Activated naive CD8-positive, alpha-beta T cell treated with anti-CD3 and anti-CD28 coated beads for 36 hours (primary cell): ENCODE measurements at places on chromosomes 16 and 17. TPM values are rescaled to one million over a fixed set of nuclear protein-coding genes. Genes with fewer than 3 reads are reported as not detected.

- peak; percentile 1 for DNase-seq
Observed at GRCh38 chr17:6303664-6304063, 131.3 kb downstream of the AIPL1 start.

DNA sequence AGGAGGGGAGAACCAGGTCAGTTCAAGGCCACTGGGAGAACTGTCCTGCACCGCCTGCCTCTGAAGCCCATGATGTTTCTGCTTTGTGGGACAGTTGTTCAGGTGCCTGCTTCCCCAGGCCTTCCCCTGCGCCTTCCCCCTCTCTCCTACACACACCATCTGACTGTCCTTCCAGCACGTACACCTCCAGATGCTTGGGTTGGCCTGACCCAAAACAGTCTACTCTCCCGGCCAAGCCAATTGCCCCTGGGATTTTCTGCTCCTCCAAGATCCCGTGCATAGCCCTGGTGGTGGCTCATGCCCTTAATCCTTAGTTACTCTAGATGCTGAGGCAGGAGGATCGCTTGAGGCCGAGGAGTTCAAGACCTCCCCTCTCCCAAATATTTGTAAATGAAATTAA lies 684 bp upstream of the RSAD1 start:
- DNase-seq: no peak

- DNase-seq: no peak
Observed at GRCh38 chr17:51124640-51125503, 4.2 kb upstream of the SPAG9 start.

GRCh38 chr16:57190136-57190535 lies 4.0 kb downstream of the RSPRY1 start:
- no peak for DNase-seq

- DNase-seq: no peak
Observed at GRCh38 chr16:6341981-6342380, 990.7 kb upstream of the RBFOX1 start.

GRCh38 chr17:19646788-19647696 lies 1.5 kb upstream of the ALDH3A2 start:
- DNase-seq: no peak

DNA sequence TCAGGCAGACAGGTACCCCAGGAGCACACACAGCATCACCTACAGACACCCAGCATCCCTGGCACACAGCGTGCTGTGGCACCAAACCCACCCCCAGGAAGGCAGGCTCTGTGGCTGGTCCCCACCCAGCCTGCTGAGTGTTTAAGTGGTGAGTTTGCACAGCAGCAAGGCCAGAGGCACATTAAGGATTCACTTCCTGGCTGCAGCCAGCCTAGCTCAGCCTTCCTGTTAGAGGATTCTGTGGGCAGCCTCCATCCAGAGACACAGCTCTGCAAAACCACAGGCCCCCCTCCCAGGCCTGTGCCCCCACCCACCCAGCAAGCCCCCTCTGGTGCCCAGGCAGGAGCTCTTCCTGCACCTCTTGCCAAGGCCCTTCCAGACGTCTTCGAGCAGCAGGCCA lies 36.1 kb upstream of the PHB1 start:
- DNase-seq: no peak

DNA sequence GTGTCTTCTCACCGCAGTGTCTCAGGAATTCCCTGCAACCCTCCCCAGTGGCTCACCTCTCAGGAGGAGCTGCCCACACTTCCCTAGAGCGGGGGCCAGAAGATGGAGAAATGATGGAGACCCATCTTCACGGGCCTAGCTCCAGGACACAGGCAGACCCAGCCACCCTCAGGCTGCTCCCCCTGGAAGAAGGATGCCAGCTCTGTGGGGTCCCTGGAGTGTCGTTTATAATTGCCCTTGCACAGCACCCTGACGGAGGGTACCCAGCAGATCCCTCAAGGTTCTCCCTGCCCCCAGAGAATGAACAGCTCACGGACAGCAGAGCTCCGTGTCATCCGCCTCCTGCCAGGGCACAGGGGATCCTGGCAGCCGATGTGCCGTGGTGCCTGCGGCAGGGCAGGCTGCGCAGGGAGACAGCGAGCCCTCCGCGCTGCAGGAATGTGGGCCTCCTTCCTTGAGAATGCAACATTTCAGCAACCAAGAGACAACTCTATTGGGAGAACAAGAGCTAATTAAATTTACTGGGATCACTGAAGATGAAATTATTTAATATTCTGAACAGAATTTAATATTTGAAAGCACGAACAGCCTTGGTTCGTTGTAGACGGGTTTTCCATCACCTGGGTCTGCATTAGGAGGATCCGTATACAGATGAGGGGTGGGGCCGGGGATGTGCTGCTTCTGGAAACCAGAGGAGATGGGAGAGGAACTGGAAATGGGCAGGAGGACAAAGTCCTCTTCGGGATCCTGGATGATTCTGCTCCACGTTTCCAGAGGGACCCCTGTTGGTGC lies 21.0 kb upstream of the RBFOX3 start:
- no peak for DNase-seq

- DNase-seq: no peak
Observed at GRCh38 chr17:77217123-77217522, 76.4 kb downstream of the SEC14L1 start.

GRCh38 chr17:40697297-40697696 lies 6.3 kb downstream of the KRT24 start:
- DNase-seq: no peak

- no peak for DNase-seq
Observed at GRCh38 chr17:1627182-1627981, 1.3 kb downstream of the SLC43A2 start.

DNA sequence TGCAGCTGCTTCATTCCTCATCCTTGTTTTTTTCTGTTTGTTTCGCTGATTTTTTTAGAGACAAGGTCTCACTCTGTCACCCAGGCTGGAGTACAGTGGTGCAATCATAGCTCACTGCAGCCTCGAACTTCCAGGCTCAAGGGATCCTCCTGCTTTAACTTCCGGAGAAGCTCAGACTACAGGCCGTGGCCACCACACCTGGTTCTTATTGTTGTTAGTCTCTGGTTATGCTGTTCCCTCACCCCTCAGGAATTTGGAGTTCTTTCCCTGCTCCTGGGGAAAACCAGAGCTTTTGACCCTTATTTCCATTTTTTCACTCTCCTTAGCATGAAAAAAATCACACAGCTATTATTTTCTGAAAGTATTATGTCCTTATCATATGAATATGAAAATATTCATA lies 1.8 kb downstream of the ODF4 start:
- DNase-seq: no peak

- DNase-seq: no peak
Observed at GRCh38 chr16:24776501-24777220, 47.2 kb downstream of the TNRC6A start.

GRCh38 chr16:20610211-20610891 lies 34.2 kb upstream of the ACSM2B start:
- no peak for DNase-seq

DNA sequence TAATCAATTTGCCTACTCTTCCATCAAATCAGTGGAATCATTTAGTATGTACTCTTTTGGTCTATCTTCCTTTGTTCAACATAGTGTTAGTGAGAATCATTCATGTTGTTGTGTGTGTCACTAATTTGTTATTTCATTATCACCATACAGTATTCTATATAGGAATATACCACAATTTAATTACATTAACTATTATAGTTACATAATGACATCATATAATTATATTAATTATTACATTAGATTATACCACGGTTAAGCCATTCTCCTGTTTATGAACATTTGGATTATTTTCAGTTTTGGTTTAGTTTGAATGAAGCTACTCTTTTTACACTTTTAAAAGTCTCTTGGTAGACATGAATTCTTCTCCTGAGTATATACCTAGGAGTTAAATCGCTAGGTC lies 40.4 kb downstream of the MYO1D start:
- no peak for DNase-seq

DNA sequence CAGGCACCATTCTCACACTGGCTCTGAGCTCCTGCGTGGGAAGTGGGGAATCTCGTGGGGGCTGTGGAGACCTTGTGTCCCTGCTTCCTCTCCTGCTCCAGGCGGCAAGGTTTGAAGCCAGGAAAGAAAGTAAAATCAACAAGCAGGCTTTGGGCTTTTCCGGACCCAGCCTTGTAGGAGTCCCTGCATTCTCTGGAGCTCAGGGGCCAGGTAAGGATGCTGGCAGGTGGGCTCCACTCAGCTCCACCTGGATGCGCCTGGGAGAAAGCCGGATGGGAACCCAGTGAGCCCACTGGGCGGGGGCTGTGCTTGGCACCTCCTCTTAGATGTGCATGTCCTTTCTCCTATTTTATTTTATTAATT lies 362.5 kb downstream of the SEC14L1 start:
- no peak for DNase-seq

DNA sequence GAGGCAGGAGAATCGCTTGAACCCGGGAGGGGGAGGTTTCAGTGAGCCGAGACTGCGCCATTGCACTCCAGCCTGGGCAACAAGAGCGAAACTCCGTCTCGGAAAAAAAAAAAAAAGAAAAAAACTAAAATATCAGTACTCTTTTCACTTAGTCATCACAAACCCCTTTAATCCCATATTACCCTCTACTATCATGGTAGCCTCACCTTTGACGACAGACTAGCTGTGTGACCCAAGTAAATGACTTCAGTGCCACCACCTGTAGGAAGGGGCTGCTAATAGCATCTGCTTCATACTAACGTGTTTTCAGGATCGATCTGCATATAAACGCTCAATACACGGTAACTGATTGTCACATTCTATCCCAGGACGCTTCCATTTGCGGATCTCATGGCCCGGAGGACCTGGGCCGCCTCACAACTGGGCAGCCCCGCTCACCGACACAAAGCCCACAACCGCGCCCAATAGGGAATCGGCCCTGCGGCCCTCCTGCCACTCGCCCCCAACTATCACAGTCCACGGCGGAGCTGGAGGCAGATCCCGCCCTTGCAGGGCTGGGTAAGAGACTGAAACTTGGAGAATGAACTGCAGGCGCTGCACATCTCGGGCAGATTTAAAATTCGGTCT lies 1.1 kb upstream of the ZNF263 start:
- no peak for DNase-seq

GRCh38 chr16:79317026-79317425 lies 283.5 kb downstream of the MAF start:
- DNase-seq: no peak

GRCh38 chr16:50626868-50627267 lies 54.2 kb downstream of the SNX20 start:
- DNase-seq: no peak

GRCh38 chr17:50638966-50639713 lies 4.5 kb downstream of the ABCC3 start:
- no peak for DNase-seq

DNA sequence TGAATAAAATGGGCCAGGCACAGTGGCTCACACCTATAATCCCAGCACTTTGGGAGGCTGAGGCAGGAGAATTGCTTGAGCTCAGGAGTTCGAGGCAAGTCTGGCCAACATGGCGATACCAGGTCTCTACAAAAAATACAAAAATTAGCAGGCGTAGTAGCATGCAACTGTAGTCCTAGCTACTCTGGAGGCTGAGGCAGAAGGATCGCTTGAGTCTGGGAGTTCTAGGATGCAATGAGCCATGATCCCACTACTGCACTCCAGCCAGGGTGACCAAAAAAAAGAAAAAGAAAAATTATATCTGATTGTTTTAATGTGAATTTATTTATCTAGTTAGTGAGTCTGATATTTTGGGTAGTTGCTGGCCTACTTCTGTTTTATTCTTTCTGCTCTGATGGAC lies 7.0 kb downstream of the IL34 start:
- no peak for DNase-seq

DNA sequence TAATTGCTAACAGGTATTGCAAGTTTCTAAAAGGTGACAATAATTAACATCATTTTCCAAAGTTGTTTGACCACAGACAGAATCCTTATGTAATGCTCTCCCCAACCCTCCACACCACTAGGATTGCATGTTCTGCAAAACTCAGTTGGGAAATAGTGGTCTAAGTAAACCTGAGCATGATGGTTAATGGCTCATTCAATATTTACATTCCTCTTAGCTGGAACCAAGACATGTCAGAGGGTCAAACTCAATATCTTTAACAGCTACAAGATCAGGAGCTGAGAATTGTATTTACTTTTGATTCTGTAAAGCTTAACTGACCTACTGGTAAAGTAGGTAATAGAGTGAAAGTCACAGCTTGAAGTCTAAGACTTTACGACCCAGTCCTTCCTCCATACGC lies 10.2 kb downstream of the MFSD6L start:
- DNase-seq: no peak

GRCh38 chr16:17915791-17916190 lies 420.7 kb downstream of the NPIPA8 start:
- no peak for DNase-seq

GRCh38 chr17:57502811-57503241 lies 242.3 kb downstream of the CCDC182 start:
- no peak for DNase-seq

DNA sequence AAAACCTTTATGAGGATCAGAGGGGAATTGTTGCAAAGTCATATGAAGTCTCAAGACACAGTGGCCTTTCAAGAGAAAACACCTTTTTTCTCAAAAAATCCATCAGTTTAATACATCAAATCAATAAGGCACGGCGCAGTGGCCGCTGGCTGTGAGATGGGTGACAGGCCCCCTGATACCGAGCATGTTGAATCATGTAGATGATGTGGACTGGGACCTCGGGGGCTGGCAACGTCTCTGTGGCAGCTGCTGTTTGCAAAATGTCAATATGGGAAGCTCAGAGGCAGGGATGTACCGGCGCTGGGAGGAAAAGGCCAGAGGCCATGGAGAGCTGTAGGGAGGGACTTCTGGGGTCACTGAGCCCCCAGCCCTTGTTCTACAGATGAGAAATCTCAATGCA lies 169.1 kb downstream of the GSG1L start:
- no peak for DNase-seq

GRCh38 chr16:70746708-70747424 lies 54.1 kb downstream of the VAC14 start:
- DNase-seq: peak; percentile 44

GRCh38 chr16:56551796-56552738 lies 12.8 kb upstream of the MT4 start:
- DNase-seq: no peak

The CHD9NB gene
- 0.12 TPM for total RNA-seq

The SLC9A5 gene
- 5.8 TPM for total RNA-seq

The KCNH6 gene
- total RNA-seq: not detected

The MILR1 gene
- total RNA-seq: 0.49 TPM

The KRTAP4-5 gene
- total RNA-seq: not detected

The FTSJ3 gene
- 91.5 TPM for total RNA-seq

The GNG13 gene
- not detected for total RNA-seq

The CDK5R1 gene
- total RNA-seq: 9.7 TPM

The CD68 gene
- total RNA-seq: 6.6 TPM

The CCDC154 gene
- total RNA-seq: 1.3 TPM

The RPRML gene
- total RNA-seq: not detected

The PSMC3IP gene
- total RNA-seq: 36.2 TPM

The CX3CL1 gene
- total RNA-seq: not detected
